ENCODE measurements at places on chromosomes 2 and 18.

GRCh38 chr2:177989029-177989885 is 83.3 kb downstream of the PDE11A start:
- no peak for DNase-seq

DNA sequence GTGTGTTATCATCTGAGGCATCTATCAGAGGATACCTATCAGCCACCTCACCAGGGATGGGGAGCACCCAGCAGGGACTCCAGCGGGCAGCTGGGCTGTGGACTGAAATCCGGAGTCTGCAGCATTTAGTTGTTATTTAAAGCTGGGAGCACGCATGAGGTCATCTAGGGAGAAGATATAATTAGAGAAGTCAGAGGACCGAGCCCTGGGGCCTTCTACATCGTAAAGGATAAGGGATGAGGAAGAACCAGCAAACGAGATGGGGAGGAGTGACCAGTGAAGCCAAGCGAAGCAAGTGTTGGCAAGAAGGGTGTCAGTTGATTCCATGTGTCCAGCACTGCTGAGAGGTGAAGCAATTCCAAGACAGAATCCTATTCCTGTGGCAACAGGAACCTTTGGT is 70.3 kb downstream of the STEAP3 start:
- no peak for DNase-seq

DNA sequence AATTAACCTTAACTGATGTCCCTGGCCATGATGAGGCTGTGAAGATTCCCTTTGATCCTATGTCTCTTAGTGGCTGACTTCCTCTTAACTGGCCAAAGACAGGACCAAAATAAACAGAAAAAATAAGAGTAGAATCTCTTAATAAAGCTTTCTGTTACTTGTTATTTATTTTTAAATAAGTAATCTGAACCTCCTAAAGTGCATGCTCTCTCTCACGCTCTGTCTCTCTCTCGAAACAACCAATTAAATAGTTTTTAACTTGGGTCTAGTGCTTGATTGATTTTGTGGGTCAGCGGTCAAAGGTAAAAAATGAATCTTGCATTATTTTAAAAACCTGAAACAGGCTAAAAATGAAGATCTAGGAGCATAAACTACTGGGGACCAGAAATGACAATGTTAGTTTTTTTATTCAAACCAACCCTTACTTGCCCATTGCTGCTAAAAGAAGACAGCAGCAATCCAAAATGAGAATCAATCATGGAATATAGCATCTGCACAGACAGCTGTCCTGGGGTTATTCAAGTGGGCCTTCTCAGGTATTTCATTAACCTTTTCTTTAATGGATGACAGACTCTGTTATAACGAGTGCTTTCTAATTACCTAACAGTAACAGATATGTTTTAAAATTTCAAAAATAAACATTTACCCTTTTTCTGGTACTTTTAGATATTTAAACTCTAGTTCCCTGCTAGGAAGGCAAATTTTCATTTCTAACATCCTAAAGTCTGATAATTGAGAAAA is 11.2 kb downstream of the GAREM1 start:
- no peak for DNase-seq

DNA sequence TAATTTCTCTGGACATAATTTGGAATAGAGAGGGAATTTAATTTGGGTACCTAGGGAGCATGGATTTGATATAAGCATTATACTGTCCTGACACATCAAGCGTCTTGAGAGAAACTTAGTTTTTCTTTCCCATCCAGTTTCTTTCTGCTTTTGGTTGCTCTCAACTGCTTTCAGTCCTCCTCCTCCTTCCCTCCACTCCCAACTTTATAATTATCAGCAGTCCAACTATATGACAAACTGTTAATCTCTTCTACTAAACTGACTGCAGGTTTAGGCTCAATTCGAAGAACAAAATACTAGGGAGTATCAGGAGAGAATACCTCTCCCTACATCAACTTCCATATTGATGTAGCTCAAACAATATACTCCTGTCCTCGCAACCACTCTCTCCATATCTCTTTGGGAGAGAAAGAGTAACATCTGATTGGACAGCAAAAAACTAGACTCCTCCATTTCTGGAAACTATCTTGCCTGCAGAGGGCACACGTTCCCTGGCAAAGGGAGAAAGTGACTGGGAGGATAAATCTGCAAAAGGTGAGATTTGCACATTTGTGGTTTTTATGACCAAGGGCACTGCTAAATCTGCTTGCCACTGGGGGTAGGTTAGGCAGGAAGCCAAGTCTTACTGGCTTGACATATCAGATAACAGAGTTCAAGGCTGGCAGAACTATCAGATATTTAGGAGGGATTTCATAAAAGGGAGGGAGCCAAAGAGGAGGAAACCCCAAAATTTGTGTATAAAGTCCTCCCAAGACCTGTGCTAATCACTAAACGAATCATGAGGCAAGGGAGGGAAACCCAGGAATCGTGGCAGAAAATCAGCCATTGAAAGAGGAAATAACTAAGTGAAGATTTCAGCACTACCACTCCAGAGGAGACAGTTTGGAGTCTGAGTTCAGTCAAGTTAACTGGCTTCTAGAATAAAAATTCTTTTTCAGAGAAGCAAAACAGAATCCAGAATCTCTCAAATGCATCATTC is 40.0 kb downstream of the ICA1L start:
- no peak for DNase-seq

- no peak for DNase-seq
Measured at GRCh38 chr2:22478329-22478728, 906.6 kb upstream of the KLHL29 start.

GRCh38 chr2:73841912-73842738 is 13.4 kb downstream of the STAMBP start:
- DNase-seq: no peak

DNA sequence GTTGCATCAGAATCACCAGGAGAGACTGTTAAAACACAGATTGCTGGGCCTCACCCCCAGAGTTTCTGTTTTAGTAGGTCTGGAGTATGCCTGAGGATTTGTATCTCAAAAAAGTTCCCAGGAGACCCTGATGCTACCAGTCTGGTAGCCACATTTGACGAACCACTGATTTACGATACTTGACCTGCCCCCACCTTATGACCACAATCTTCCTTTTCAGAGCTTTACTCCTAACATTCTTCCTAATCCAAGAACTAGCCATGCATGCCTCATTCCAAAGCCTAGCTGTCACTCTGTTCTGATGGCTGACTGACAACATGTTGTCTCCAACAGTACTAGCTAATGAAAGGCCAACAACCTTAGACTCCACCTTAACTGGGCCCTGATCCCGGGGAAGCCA is 191.4 kb downstream of the MBD2 start:
- no peak for DNase-seq

GRCh38 chr18:28715206-28715605 is 538.3 kb upstream of the CDH2 start:
- no peak for DNase-seq

DNA sequence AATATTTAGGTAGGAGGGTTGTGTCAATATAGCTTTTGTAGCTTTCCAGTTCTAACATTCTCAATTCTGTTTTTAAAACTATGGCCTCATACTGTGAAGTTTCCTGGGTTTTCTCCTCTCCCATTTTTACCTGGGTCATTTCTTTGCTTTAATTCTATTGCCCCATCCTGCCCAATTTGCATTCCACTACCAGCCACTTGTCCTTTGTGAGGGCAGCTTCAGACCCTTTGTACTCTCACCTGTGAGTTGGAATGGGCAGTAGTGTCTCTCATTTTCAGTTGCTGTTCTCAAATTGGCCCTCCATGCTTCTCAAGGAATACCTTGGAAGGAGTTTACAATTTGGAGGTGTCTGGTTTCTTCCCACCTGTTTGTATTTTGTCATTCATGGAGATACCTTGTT is 108.4 kb downstream of the CAMKMT start:
- DNase-seq: no peak

GRCh38 chr2:201909348-201909747 is 103.0 kb downstream of the CDK15 start:
- no peak for DNase-seq

DNA sequence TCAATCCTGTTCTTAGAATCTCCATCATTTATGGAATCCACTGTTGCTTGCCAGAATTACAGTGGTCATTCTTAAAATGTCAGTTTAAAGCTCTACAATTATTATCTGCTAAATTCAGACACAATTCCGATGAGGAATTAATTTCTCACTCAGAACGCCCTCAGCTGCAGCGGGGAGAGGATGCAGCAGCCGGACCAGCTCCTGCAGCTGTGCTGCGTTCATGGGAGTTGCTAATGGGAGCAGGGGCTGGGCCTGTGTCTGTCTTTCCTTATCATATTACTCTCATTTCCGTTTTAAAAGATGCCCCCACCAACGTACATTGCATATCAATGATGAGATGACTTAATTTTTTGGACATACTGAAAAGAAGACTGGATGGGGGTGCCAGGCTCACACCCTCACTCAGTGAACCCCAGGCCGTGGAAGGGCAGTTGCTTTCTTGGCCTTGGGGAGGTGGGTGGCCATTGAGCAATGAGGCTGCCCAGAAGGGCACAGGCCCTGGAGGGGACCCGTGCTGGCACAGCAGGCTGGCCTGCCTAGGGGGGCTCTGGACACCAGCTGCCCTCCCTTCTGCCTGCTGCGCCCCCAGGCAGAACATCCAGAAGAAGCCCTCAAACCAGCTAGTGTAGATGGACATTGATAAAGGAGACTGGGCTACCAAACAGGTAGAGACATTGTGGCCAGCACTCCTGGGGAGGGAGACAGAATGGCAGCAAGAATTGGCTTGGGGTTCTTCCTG is 503.6 kb upstream of the MYT1L start:
- DNase-seq: no peak

- DNase-seq: no peak
Measured at GRCh38 chr2:101790416-101790815, 92.9 kb downstream of the MAP4K4 start.

DNA sequence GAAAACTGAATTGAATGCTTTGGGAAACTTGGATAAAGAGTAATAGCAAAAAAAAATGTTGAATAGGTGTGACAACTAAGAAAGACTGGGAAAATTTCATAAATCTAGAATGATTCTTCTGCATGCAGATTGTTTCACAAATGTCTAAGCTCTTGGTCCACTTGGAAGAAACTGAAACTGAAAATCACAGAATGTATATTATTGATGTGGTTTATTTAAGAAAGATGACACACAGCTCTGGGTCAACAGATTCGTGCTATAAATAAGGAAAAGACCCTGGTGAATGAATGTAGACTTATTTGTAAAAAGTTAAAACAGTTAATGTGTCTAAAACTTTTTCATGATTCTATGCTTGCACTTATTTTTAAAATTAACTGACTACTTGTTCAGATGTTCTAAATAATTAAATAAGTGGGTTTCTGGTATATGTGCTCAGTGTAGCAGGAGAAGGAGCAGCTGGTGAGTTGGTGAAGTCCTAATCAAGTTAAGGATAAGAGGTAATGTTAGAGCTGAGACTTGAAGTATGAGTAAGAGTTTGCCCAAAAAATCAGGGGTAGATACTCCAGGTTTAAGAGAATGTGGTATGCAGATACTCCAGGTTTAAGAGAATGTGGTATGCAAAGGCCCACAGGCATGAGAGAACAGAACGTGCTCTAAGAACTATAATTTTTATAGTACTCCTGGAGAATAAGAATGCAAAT is 24.5 kb downstream of the UGP2 start:
- no peak for DNase-seq

DNA sequence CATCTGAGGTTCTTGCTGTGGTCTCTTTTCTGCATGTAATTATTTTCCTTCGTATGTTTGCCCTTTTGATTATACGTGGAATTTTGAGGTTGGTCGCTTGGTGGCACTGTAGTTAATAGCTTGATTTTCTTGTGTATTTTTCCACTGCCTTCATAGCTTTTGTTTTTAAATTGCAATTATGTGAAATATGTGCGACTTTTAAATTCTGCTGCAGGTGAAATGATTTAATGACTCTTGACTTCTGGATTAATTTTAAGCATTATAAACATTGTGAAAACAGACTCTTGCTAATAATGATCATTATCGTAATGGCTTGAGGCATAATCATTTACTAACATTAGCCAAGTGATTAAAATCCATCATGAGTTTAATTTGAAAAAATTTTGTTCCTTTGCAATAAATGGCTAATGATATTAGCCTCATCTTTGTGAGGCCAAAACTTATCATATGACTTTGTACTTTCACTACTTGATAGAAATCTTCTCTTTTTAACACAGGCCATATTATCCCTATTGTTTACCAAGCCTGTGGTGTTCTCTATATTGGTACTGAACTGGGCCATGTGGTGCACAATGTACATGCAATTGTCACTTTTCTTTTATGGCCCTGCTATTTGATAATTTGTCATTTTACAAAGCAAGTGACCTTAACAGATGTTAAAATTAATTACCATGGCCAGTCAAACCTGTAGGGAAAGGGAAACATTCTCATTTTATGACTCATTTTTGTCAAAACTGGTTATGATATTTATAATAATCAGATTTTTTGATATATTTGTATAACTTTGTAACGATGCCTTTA is 62.8 kb upstream of the NEUROD1 start:
- DNase-seq: no peak

GRCh38 chr18:21602299-21602587 is 1.7 kb upstream of the ESCO1 start:
- DNase-seq: no peak

GRCh38 chr18:2848247-2849246 is 1.7 kb downstream of the EMILIN2 start:
- no peak for DNase-seq

DNA sequence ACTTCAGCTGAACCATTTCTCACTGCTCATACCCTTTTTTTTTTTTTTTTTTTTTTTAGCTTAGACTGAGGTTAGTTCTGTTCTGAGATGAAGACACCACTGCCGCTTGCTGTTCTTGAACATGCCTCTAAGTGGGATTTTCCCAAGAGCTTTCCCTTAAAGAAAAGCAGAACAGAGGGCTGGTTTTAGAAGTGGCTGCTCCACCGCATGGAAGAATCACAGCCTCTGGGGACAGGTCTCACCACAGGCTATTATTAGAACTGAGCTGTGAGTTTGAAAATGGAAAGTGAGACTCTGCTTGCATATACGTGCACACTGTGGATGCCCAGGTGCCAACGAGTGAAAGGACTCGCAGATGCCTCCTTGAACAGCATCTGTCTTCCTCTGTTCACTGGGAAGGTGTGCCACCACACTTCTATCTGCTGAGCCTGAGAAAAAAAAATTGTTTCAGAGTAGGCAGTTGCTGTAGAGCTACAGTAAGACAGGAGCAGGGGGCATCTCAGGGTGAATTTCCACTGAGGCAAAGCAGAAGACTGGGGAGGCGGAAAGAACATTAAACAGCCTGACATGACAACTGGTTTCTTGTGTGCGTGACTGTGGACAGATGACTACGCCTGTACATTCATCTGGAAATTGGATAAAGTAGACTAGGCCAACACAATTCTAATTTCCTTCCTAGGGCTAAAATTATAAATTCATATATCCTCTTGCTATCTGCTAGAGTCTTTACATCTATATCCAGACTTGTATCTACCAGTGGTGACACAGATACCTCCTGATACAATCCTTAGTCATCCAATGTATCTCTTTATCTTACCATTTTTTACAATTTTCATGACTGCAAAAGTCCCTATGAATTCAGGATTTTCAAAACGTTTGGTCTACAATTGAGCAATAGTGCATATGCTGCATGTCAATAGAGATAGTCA is 1045.7 kb upstream of the CELF4 start:
- DNase-seq: no peak

- DNase-seq: no peak
Measured at GRCh38 chr18:76620321-76621170, 125.5 kb upstream of the ZNF516 start.
